ENCODE measurements at places on chromosomes 7 and 10.
A peak's percentile ranks its signal among the peaks of the same experiment; 100 is the strongest.

- DNase-seq, result peak; percentile 33
Observed at GRCh38 chr7:139043823-139044812, 8.3 kb upstream of the ZC3HAV1L start.

DNA sequence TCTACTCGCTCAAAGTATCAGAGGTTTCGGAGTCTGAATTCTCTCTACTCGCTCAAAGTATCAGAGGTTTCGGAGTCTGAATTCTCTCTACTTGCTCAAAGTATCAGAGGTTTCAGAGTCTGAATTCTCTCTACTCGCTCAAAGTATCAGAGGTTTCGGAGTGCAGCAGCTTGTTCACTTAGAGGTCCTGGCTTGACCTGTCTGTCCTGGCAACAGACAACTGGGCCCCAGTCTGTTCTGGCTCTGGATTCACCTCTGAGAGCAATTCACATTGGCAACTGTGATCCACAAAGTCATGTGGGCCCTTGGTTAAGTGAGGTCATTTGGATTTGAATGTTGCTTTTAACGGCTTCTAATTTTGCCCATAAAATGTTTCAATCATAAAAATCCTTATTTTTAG, 63.9 kb upstream of the ST8SIA6 start:
- no peak for DNase-seq

GRCh38 chr7:2710901-2711551, 23.0 kb downstream of the AMZ1 start:
- DNase-seq, result no peak

DNA sequence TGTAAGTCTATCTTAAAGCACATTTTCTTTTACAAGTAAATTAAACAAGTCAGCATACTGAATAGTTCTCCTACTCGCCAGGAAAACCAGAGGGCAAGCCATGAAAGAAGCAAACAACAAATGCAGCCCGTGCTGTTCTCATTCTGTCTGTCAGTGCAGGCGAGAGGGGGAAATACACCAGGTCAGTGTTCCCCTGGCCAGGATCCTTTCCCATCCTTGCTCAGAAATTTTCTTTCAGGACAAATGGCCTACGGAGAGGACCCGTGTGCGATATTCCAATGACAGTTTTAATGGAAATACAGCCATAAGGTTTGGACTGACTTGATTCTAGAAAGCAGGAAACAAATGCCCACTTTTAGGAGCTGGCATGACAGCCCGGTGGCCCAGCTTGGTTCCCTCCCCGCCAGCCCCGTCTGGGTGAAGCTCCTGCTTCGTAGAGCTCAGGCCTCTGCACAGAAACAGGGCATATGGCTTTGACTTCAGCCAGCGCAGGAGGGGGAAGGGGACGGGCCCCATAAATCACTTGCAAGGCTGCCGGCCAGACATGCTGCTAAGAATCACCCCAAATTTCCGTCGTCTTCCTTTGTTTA, 67.8 kb downstream of the FRMD4A start:
- no peak for DNase-seq

- no peak for DNase-seq
Observed at GRCh38 chr7:26189697-26190096, 10.8 kb downstream of the HNRNPA2B1 start.

DNA sequence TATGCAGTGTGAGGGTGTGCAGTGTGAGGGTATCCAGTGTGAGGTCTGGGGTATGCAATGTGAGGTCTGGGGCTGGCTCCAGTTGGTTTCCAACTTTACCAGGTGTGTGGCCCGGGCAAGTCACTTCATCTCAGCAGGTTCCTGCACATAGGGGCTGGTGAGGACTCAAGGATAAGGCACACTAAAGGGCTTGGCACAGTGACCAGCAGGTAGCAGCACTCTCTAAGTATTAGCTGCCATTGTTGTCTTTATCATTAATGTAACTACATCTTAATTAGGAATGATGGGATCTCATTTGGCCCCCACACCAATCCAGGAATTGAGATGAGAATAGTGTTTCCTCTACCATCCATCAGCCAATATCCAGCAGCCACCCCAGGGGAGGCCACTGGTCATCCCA, 117.3 kb downstream of the KCNMA1 start:
- DNase-seq, result no peak

- peak; percentile 92 for DNase-seq
Observed at GRCh38 chr7:30430276-30430675, 48.3 kb downstream of the NOD1 start.

GRCh38 chr10:79066411-79067240, 2.1 kb upstream of the ZMIZ1 start:
- DNase-seq, result peak; percentile 69

DNA sequence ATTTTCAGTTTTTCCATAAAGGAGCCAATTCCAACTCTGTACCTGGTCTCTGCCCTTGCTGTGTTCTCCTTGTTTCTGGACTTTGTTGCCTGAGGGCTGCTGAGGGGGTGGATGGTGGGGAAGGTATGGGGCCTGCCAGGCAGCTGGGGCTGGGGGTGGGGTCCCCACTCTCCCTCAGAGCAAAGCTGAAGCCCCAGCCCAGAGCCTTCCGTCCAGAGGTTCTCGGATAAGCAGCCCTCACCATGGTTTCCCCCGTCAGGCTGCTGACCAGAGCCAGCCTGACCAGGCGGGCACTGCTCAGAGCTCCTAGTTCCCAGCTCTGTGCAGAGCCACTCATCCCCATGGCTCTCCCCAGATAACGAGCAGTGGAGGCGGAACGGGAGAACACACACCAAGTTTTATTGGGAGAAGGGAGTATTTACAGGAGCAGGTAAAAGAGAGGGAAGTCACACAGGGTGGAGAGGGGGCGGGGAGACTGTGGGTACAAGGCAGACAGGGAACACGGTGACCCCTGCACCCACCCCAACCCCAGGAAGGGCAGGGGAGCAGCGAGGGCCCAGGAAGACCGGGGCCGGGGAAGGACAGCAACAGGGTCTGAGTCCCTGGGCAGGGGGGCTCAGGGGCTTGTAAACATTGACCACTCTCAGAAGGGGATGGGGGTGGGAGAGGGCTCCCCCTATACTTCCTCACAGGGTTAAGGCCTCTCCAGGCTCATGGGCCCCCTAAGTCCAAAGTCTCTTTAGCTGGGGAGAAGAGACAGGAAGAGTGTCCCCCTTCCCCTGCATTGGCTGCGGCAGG, 5.8 kb downstream of the GNB2 start:
- no peak for DNase-seq

DNA sequence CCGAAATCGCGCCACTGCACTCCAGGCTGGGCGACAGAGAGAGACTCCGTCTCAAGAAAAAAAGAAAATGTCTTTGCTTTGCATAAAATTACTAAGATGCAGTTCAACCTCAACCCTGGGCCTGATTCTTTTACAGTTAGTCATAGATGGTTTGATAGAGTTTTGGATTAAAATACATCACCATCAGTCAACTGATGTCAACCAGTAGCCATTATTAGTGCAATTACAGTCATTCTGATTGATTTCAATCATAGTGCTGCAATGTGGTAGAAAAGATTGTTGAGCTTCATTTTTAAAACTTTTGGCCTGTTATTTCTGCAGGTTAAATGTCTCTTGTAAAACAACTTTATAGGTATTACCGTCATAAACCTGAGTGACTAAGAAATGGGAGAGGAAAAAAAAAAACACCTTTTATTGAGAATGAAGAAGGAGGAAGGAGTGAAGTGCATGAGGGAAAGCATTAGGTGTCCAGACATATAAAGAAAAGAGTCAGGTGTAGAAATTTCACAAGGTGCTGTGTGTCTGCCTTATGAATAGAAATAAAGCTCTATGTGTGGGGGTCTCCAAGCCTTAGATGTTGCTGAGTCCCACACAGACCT, 150.6 kb downstream of the TRIL start:
- no peak for DNase-seq

- DNase-seq, result no peak
Observed at GRCh38 chr10:5343979-5344378, 20.8 kb upstream of the UCN3 start.

DNA sequence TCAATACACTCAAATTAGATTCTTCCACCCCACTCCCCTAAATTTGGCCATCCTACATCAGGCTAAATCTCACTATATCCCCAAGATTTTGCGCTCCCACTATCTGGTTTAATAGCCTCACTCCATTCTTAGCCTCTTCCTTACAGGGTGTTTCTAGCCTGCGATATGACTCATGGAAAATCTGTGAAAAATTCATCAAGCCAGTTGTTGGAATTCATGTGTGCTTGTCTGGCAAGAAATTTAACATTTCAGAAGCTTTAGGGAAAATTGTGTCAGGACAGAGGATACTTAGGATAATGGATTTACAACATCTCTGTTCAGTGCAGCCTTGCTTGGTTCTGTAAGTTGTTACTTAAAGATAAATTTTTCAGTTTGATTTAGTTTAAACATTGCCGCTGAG, 1249.9 kb upstream of the AUTS2 start:
- no peak for DNase-seq

GRCh38 chr10:92574548-92575261, 812 bp upstream of the IDE start:
- DNase-seq, result no peak

GRCh38 chr7:32462977-32463376, 27.2 kb downstream of the LSM5 start:
- no peak for DNase-seq

GRCh38 chr7:100763556-100764140, 30.3 kb downstream of the ZAN start:
- DNase-seq, result no peak

GRCh38 chr10:72277340-72277995, 3.7 kb downstream of the DDIT4 start:
- no peak for DNase-seq
